Immature natural killer cell (primary cell): ENCODE measurements at places on chromosomes 2 and 18. TPM values are rescaled to one million over a fixed set of nuclear protein-coding genes. Genes with fewer than 3 reads are reported as not detected.

GRCh38 chr2:231666171-231667095 is 41.9 kb upstream of the PTMA start:
- peak; percentile 63 for DNase-seq

VWC2L gene
- not detected for polyA plus RNA-seq

GRCh38 chr18:29892960-29893558 is 1149.5 kb downstream of the DSC3 start:
- DNase-seq: no peak

SDC1 gene
- not detected for polyA plus RNA-seq

- DNase-seq: no peak
Measured at GRCh38 chr2:215907147-215907546, 106.2 kb downstream of the MREG start.

PTPRN gene
- 0.41 TPM for polyA plus RNA-seq
